HFF-Myc (cell line): ENCODE measurements at places on chromosomes 6 and 20.

DNA sequence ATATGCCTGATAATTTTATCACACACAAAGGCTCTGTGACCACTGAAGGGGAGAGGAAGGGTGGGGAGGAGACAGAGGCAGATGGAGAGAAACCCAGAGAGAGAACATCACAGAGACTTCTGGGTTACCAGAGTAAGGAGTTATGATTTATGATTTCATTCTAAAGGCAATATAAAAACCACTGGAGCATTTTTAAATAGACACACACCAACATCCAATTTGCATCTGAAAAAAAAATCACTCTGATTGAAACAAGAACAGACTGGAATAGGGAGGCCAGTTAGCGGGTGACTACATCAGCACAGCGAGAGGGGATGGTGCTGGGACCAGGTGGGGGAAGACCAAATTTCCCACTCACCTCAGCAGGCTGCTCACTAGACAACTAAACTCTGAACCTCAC, 104.8 kb downstream of the AGPAT4 start:
- no peak for DNase-seq

DNA sequence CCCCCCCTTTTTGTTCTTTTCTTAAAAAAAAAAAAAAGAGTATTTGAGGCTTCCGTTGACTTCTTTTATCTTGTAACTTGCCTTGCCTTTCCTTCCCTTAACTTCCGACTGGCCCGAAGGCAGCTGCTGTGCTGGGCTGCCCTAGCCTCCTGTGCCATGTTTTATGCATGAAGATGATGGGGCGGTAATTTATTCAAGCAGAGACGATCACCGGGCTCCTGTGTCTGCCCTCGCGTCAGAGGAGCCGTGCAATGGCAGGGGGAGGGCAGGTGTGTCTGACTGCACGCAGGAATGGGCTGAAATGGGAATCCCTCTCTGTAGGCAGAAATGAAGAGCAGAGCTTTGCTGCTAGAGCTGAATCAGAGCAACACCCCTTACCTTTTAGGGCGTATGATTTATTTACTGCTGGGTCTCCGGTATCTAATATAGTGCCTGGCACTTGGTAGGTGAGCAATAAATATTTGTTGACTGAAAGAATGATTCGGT, 106.3 kb upstream of the RIPOR2 start:
- DNase-seq: no peak

GRCh38 chr20:4324611-4325243, 309.4 kb upstream of the RNF24 start:
- DNase-seq: no peak

GRCh38 chr6:112408522-112408921, 61.4 kb downstream of the RFPL4B start:
- DNase-seq: no peak

GRCh38 chr20:57020364-57020763, 246.1 kb downstream of the BMP7 start:
- no peak for DNase-seq

DNA sequence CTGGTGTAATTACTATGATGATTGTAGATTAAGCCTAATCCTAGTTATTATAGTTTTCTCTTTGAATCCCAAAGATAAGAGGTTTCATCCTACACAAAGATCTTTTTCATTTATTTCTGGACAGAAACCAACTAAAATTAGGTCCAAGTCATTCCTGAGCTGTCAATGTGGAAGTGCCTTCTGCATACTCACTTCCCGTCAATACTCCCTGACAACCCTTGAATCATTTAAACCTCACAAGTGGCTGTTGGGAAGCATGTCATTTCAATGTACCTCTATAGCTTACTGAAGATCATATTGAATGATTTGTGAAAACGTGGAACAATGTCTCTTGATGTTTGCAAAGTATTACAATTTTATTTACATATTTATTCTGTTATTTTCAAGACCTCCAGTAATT, 274.1 kb downstream of the HACE1 start:
- DNase-seq: no peak

- no peak for DNase-seq
Observed at GRCh38 chr20:39429726-39430125, 467.6 kb downstream of the DHX35 start.

GRCh38 chr20:20860078-20860806, 147.8 kb upstream of the RALGAPA2 start:
- DNase-seq: peak; percentile 59

GRCh38 chr6:151962246-151962846, 154.9 kb downstream of the ESR1 start:
- DNase-seq: no peak

DNA sequence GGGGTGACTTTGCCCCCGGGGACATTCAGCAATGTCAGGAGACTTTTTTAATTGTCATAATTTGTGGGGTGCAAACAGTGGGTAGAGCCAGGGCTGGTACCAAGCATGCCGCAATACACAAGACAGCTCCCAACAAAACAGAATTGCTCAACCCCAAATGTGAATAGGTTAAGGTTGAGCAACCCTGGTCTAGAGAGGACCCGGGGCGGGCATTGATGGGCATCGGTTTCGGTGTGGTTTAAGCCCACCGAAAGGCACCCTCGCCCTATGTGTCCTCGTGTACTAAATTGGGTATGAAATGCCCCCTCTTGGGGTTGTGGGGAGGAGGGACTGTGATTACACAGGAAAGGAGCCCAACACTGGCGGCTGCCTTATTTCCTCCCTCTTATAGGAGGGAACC, 36.0 kb downstream of the KIAA1755 start:
- DNase-seq: no peak

- no peak for DNase-seq
Observed at GRCh38 chr6:12404651-12405050, 114.5 kb downstream of the EDN1 start.

GRCh38 chr6:103925317-103925716, 934.4 kb downstream of the HACE1 start:
- DNase-seq: no peak

DNA sequence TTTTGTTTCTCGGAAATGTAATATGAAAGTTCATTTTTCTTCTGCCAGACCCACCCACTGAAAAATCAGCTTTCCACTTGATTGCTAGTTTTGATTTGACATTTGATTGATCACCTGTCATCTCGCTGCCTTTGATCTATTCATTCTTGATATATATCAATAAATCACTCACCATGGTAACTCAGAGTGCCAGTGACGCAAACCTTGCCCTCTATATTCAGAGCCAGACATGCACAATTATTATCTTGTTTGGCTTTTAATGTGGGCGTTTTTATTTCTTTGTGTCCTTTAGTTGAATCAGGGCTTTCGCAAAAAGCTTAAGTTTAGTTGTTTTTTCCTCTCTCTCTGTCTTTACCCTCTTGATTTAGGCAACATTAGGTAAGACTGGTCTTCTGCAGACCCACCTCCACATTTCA, 2.0 kb downstream of the TSHZ2 start:
- DNase-seq: no peak

GRCh38 chr6:167706313-167707109, 120.2 kb upstream of the AFDN start:
- no peak for DNase-seq

DNA sequence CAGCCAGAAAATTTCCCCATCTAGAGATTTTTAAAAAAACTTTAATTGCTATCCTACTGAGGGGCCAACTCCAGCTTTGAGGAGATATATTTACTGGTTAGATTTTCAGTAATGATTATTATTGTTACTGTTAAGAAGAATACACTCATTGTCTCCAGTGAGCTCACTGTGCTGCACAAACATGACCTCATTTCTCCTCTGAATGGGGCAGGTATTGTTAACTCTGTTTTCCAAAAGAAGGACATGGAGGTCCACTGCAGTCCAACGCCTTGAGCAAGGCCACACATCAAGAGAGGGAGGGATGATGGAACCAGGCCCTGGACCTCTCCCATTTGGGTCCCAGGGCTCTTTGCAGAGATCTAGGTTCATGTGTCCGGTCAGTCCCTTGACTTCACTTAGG, 13.9 kb upstream of the SCUBE3 start:
- no peak for DNase-seq

- DNase-seq: no peak
Observed at GRCh38 chr6:144547409-144547808, 262.3 kb downstream of the UTRN start.
